Sigmoid colon (tissue), 7 donors: ENCODE measurements at places on chromosomes 6 and 20. TPM values are rescaled to one million over a fixed set of nuclear protein-coding genes. Genes with fewer than 3 reads are reported as not detected.

- peak; percentile 58 for DNase-seq
These were observed 26.1 kb upstream of the KCNB1 start for GRCh38 chr20:49508435-49509199.

DNA sequence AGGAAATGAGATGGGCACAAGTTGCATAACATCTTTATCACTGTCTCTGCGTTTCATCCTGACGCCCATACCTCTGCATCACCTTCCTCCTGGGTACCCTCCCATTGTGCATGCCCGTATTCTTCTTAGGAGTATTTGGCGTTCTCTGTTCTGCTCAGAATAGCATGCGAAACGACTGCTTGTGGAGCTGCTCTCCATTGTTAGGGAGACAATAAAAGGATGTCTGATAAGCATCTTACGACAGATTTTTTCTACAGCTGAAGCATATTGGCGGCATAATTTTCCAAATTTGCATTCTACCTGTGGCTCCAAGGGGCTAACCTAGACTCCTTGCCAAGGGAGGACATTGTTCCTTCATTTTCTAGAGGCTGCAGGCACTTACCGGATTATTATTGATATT is 118.6 kb downstream of the EDN1 start:
- no peak for DNase-seq

DNA sequence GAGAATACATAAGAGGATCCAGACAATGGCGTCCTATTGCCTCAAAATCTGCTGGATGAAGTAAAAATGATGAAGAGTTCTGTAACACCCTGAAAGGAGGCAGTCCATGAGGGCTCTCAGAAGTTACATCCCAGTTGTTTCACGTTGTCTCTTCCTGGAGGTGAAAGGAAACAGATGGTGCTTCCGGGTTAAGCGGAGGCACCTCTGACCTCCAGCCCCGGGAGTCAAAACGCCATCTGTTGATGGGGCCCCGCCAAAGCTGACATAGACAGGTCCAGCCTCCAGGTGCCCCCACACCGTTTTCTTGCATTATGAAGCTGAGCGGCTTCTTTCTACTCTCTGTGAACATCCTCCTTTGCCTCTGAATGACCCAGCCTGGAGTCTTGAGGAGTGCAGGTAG is 9.5 kb downstream of the SEMG2 start:
- DNase-seq, result no peak

ADTRP gene
- not detected for total RNA-seq

- DNase-seq, result no peak
These were observed 376.5 kb downstream of the KHDRBS2 start for GRCh38 chr6:61909486-61909885.

GRCh38 chr6:34671367-34671766 is 25.2 kb downstream of the ILRUN start:
- no peak for DNase-seq

GRCh38 chr6:28167068-28167467 is 25.4 kb downstream of the ZKSCAN8 start:
- DNase-seq, result no peak

DNA sequence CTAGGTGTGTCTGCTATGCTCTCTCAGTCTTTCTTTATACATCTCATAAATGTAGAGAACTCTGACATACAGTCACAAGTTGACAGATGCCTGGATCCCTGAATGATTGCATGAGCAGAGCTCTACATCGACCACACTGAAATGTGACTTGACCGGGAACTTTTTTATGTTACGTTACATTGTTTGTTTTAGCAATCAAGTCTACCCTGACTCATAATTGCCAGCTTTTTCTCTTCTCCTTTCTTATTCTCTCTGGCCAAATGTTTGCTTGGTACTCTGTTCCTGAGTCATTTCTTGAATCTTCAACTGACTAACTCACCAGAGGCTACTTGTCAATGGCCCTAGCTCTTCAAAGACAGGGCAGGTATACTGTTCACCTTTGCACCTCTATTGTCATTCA is 213.6 kb upstream of the DTNBP1 start:
- no peak for DNase-seq

GRCh38 chr6:117309069-117309468 is 43.7 kb downstream of the VGLL2 start:
- no peak for DNase-seq

DNA sequence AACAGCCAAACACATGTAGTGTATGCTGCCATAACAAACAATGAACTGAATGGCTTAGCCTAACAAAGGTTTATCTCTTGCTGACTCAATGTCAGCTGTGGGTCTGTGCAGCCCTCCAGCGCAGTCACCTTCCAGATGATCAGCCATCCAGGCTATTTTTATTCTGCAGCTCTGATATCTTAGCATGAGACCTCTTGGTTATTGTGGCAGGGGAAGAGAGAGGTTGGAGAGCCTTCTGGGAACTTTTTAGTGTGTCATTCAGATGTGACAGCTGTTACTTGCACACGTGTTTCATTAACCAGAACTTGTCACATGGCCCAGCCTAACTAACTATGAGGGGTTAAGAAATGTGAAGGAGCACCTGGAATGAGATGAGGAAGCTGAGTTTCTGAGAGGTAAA is 202.5 kb downstream of the DHX35 start:
- no peak for DNase-seq

DEFB125 gene
- not detected for total RNA-seq

GRCh38 chr6:53686355-53686940 is 20.9 kb upstream of the KLHL31 start:
- no peak for DNase-seq

THEMIS gene
- total RNA-seq, result 0.71 TPM

DNA sequence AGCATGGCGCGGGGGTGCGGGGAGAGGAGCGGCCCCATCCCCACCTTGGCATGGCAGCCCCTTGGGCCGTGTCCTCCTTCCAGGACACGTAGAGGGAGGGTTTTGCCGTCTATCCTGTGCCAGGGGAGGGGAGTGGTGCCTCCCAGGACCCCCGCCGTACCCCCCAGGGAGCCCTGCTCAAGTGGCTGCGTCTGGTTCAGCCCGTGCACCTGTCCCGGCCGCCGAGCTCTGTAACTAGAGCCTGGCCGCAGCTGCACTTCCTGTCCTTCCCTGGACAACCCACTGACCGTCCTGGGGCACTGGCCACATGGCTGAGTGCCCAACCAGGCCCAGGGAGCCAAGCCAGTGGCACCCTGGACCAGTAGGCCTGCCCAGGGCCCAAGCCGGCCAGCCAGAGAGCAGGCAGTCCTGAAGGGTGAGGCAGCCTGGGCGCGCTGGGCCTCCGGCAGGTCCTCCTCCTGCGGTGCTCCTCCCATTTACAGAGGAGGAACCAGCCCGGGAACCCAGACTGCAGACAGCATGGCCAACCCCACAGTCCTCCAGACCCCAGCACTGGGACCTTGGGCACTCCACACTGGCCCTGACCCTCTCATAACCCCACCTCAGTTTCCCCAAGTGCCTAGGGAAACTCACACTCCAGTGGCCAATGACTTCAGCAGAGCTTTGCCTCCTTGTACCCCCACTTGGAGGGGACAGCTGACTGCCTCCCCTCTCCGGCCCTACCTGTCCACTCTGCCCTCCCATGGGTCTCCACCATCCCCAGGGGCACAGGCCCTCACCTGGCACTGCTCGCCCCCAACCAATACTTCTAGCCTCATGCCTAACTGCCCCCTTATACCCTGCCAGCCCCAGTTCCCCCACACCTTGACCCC is 8.7 kb downstream of the LAMA5 start:
- peak; percentile 78 for DNase-seq

MOXD1 gene
- 20.8 TPM for total RNA-seq

C6orf163 gene
- 2.9 TPM for total RNA-seq

SDHAF4 gene
- 4.9 TPM for total RNA-seq

GRCh38 chr20:35306931-35307517 is 14.8 kb upstream of the FAM83C start:
- DNase-seq, result no peak

DNA sequence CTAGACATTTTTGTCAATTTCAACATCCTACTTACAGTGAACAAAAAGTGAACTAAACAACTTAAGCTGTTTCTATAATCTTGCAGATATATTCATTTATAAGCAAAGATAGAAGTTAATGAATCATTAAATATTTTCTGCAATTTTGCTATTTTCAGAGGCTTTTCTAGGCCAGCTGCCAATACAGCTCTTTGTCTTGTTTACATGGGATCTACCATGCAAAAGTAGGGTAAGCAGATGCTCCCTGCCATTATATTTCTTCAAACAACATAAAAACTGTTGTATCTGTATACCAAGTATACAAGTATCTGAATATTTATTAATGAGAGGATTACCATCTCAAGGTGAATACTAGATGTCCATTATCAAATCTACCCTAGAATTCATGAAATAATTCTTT is 15.4 kb downstream of the PNISR start:
- no peak for DNase-seq

CST7 gene
- not detected for total RNA-seq

GRCh38 chr6:45775026-45775697 is 240.5 kb downstream of the CLIC5 start:
- no peak for DNase-seq

- no peak for DNase-seq
These were observed 73.1 kb downstream of the NDUFAF5 start for GRCh38 chr20:13857961-13858360.

DNA sequence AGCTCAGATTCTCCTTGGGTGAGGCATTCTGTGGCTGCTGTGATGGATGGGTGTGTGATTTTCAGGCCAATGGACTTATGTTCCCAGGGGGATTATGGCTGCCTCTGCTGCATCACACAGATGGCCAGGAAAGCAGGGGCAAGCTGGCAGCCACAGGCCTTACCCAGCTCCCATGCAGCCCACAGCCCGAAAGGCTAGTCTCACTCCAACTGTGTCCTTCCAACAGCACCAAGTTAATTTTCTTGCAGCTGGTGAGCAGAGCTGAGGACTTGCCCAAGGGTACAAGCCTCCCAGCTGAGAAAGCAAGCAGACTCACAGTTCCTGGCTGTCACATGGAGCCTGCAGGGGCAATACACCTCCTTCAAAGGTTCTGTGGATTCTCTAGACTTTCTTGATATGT is 155.2 kb upstream of the KHDRBS2 start:
- no peak for DNase-seq

DNA sequence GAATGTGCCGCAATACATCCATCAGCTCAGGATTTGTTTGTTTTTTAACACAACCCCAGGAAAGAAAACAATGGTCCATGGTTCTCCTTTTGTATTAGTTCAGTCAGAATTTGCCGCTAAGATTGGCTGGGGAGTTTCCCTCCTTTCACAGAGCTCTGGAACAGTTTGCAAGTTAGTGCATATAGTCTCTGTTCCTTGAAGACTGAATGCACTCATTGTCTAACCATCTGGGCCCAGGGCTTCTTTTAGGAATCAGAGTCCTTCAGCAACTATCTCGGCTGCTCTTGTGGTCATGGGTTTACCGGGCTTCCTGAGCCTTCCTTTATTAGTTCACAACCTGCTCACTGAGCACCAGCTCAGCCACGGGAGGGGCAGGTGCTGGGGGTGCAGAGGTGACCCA is 121.3 kb downstream of the SLC23A2 start:
- DNase-seq, result no peak

TFAP2A gene
- total RNA-seq, result 0.36 TPM

DNA sequence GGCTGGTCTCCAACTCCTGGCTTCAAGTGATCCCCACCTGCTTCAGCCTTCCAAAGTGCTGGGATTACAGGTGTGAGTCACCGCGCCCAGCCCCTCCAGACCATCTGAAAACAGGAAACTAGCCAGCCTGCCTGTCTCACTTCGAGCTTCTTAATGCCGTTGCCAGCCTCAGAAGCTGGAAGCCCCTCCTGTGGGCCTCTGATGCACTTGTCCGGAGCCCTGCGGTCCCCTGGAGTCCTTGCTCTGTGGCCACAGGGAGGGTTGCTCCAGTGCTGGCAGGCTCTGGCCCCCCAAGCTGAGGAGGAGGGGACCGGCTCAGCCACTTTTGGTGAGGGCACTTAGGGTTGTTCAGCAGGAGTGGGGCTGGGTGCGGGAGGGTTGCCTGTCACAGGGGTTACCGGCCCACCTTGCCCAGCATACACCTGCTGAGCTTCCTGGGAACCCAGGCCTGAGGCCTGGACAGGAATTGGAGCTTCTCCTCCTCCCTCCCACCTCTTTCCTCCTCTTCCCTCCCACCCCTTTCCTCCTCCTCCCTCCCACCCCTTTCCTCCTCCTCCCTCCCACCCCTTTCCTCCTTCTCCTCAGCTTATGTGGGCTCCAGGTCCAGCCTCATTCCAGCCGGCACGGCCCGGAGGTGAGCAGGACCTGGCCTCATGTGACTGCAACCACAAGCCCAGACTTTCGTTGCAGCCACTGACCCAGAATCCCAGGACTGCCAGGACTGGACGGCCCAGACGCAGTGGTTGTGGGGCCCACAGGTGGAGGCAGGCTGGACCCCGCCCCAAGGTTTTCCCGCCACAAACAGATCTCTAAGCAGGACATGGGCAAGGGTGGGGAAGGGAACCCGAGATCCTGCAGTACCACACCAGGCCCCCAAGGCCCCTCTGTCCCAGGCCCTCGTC is 9.4 kb upstream of the BIRC7 start:
- DNase-seq, result no peak

DNA sequence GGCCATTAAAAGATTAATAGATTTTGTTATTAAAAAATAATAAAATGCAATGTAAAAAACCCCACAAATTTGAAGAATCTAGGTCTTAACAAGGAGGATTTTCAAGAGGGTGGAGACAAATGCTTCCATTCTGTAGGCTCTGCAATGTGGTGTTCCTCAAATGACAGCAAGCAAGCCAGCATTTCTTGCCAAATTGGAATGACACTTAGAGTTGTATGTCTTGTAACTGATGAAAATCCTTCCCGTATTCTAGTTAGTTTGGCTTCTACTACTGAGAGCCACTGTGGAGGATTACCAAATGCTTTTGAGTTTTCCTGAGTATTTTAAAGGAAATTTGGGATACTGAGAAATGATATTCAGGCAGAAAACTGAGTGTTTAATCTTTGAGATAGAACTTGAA is 1225.5 kb upstream of the CITED2 start:
- DNase-seq, result no peak

RIPOR2 gene
- 6.1 TPM for total RNA-seq

TREML1 gene
- total RNA-seq, result not detected

PLG gene
- total RNA-seq, result not detected

- no peak for DNase-seq
These were observed 16.4 kb downstream of the PIGT start for GRCh38 chr20:45432294-45432693.

DNA sequence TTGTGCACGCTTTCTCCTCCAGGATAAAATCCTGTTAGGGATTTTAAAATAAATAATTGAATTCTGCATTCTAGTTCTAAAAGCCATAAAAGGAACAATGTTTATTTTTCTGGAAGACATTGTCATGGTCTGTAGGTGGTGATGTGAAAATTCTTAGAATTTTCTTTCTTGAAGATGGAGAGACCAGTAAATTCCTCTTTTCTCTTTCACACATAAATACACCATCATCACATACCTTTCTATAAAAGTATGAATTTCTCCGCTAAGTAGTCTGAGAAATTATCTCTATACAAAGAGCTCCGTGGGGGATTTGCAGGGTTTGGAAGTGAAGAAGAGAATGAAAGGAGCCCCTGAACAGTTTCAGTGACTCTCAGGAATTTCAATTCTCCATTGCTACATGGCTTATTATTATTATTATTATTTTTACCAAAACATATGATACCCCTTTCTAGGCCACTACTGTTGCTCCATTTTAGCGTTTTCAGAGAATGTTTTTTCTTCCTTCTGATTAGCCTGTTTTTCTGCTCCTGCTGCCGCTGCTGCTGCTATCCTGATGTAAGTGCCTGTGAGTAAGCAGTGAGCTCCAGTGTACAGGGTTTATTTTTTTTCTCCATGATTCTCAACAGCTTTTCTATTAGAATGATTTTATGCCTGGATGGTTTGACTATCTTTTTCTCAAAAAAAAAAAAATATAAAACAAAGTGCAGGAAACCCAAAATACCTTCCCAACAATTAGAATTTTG is 145.8 kb downstream of the SAMD5 start:
- DNase-seq, result no peak
